ENCODE measurements at places on chromosomes 3 and 15.

DNA sequence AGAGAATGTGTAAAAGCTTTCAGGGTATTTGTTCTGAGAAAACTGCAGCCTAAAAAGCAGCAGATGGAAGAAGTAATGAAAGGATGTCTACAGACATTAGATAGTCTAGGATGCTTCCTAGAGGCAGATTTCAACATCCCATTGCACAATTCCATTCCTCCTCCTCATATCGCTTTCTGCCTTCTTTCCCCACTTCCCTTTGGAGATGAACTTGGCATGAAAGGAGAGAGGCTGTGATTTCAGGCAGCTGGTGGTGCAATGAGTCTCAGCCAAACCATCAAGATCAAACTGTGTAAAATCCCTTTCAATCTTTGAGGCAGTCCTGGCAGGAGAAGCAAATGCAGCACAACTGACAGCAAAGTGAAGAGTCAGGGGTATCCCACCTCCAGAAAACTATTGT, 438.7 kb upstream of the KCNMB2 start:
- H3K4me1 ChIP-seq = peaks cover 33% of the 10 kb centered on the region
- peaks cover 10% of the 10 kb centered on the region for H3K36me3 ChIP-seq
- DNase-seq = no peak
- H3K4me3 ChIP-seq = no peak overlapping the region
- no peaks in the 10 kb centered on the region for H3K27me3 ChIP-seq

DNA sequence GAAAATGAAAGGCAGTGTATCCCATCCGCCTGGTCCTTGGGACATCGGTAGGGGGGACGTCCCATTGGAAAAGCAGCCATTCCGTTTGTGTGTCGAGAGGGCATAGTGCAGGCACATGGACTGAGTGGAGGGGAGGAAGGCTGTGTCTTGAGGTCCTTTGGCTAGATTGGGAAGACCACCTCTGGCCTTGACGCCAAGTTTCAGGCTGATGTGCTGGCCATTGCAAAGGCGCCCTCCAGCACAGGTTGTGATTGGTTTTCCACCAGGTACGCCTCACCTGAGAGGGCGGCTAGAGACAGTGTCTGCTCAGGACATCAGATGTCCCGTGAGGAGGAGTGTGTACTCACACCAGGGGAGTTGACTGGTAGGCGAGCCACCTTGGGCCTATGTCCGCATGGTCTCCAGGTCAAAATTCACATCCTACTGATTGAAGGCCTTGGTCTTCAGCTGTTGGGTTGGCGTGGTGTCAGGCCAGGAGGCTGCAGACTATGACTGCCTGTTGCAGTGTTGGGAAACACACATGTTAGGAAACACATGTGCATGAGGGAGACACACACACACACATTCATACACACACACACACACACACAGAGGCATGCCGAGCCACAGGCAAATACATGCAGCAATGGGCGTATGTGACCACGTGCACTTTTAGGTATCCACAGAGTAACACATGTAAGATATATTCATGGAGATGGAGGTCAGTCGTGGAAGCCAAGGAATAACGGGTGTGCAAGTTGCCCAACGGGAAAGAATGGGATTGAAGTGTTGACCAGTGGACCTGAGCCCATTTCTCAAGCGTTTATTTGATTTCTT, 98.4 kb downstream of the SNRPN start:
- no peak overlapping the region for H3K27ac ChIP-seq
- DNase-seq = peak; percentile 54
- H3K4me1 ChIP-seq = no peaks in the 10 kb centered on the region
- H3K27me3 ChIP-seq = no peaks in the 10 kb centered on the region
- H3K36me3 ChIP-seq = peaks cover 87% of the 10 kb centered on the region

GRCh38 chr3:120093119-120093910, 932 bp downstream of the GSK3B start:
- no peak overlapping the region for H3K27ac ChIP-seq
- peaks cover 17% of the 10 kb centered on the region for H3K36me3 ChIP-seq
- no peak for DNase-seq
- H3K4me1 ChIP-seq = peaks cover 17% of the 10 kb centered on the region
- H3K4me3 ChIP-seq = no peak overlapping the region
- H3K27me3 ChIP-seq = no peaks in the 10 kb centered on the region

- H3K4me3 ChIP-seq = no peak overlapping the region
- H3K4me1 ChIP-seq = peaks cover 8% of the 10 kb centered on the region
- H3K36me3 ChIP-seq = no peaks in the 10 kb centered on the region
These were observed 119.0 kb upstream of the RASGRP1 start for GRCh38 chr15:38683382-38684242.

DNA sequence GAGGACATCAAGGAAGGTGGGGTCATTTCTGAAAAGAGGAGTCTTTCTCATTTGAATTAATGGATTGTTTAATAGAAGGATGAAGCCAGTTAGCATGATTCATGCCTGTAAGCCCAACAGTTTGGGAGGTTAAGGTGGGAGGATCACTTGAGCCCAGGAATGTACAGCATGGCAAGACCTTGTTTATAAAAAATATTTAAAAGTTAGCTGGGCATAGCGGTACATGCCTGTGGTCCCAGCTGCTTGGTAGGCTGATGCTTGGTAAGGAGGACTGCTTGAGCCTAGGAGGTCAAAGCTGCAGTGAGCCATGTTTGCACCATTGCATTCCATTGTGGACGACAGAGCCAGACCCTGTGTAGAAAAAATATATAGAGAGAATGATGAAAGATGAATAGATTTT, 165.5 kb downstream of the ALCAM start:
- no peaks in the 10 kb centered on the region for H3K27me3 ChIP-seq
- H3K4me3 ChIP-seq = no peak overlapping the region
- no peak overlapping the region for H3K27ac ChIP-seq

- H3K36me3 ChIP-seq = peaks cover 9% of the 10 kb centered on the region
- H3K4me3 ChIP-seq = no peak overlapping the region
- H3K27ac ChIP-seq = no peak overlapping the region
- DNase-seq = no peak
- peaks cover 11% of the 10 kb centered on the region for H3K4me1 ChIP-seq
These were observed 63.0 kb downstream of the CPN2 start for GRCh38 chr3:194287977-194288706.

DNA sequence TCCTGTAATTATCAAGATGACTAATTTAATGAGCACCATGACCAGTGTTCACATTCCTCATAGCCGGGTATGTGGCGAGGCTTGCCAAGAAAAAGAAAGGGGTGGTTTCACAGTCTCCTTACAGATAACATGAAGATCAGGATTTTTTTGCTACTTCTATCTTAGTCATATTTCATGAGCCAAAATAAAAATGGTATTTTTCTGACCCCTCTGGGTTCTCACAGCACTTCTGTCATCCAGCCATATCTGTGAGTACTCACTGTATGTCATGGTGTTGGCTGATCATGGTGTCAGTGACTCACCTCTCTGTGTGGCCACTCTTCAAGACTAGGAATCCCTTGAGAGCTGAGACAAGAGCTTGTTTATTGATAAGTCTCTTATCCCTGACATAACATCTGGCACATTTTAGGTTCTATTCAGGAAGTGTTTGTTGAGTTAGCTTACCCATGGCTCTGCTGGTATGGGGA, 130.5 kb upstream of the LMCD1 start:
- peaks cover 6% of the 10 kb centered on the region for H3K27me3 ChIP-seq
- no peak for DNase-seq
- H3K36me3 ChIP-seq = no peaks in the 10 kb centered on the region
- H3K27ac ChIP-seq = no peak overlapping the region
- H3K4me1 ChIP-seq = peaks cover 3% of the 10 kb centered on the region
- no peak overlapping the region for H3K4me3 ChIP-seq

GRCh38 chr3:130392266-130392665, 46.8 kb downstream of the COL6A5 start:
- DNase-seq = no peak
- no peaks in the 10 kb centered on the region for H3K27me3 ChIP-seq
- H3K4me3 ChIP-seq = no peak overlapping the region
- H3K4me1 ChIP-seq = no peaks in the 10 kb centered on the region

DNA sequence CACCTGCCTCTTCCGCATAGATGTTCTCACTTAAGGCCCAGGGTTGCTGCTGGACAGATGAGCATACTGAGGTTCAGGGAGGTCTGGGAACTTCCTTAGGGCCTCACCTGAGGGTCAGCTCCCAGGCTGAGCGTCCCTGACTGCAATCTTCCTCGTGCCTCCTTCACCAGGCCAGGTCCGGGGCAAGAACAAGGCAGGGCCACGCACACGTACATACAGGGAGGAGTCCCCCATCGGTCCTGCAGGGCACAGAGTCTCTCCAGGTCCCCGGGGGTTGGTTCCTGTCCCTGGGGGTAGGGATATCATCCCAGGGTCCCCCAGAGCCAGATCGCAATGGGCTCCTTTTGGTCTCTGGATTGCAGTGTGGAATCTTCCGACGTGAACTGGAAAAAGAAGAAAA, 130.1 kb downstream of the LRRK1 start:
- DNase-seq = peak; percentile 56
- no peaks in the 10 kb centered on the region for H3K36me3 ChIP-seq
- peaks cover 4% of the 10 kb centered on the region for H3K27me3 ChIP-seq
- no peak overlapping the region for H3K27ac ChIP-seq

- DNase-seq = no peak
- H3K4me1 ChIP-seq = no peaks in the 10 kb centered on the region
- H3K4me3 ChIP-seq = no peak overlapping the region
These were observed 184.0 kb downstream of the EBLN2 start for GRCh38 chr3:73245459-73245858.

DNA sequence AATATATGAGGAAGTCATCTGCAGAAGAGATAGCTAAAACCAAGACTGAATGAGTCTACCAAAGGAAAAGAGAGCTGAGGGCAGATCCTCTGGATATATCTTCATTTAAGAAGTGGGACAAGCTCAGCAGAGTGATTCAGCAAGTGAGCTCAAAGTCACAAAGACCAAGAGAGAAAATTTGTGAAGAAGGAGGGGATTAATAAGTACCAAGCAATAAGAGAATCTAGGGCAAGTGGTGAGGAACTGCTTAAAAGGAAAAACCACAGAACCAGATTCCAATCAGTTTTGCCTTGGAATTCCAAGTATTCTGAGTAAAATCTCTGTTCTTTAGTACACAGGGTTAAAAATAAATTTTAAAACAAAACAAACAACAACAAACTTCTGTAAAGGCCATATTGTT, 3.6 kb downstream of the EHHADH start:
- no peak for DNase-seq
- H3K4me3 ChIP-seq = no peak overlapping the region
- H3K36me3 ChIP-seq = no peaks in the 10 kb centered on the region
- H3K27me3 ChIP-seq = no peaks in the 10 kb centered on the region
- no peak overlapping the region for H3K27ac ChIP-seq

DNA sequence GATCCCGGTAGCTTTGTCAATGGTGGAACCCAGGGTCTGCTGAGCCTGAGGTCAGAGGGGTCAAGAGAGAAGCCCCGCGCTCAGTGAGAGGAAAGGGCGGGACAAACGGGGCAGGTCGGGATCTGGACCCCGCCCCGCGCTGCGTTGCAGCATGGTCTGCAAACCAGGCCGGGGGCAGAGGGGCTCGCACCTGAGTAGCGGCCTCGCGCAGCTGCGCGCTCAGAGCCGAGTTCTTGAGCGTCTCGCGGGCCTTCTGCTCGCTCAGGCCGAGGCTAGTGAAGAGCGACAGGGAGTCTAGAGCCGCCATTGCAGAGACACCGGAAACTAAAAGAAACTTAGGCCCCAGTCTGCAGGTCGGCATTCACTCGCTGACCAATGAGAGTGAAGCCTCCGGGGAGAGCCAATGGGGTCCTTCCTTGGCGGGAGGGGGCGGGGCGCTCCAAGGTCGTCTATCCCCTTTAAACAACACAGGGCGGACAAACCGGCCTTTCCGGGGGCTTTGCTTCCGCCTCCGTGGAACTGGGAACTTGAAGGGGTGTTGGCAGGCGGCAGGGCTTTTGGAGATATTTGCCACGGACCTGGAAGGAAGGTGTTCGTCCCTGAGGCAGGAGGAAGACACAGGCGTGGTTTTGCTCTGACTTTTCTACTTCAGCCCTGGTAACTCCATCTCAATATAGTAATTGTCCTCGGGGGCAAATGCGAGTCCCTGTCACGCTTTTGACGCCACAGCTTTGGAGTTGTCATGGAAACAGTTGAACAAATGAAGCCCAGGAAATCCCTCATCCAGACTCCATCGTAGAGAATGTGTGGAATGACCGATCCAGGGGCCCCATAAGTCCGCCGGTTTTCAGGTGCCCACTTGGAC, at the start of gene QARS1:
TSS of gene QARS1 (minus strand) at position 331 of the 865 bp plus-strand sequence. CDS start at position 307, 24 bp downstream.
- H3K27me3 ChIP-seq = no peaks in the 10 kb centered on the region
- H3K36me3 ChIP-seq = peaks cover 12% of the 10 kb centered on the region
- H3K4me3 ChIP-seq = peak within 1 kb of the TSS; percentile 95
- peak within 1 kb of the TSS; percentile 98 for H3K27ac ChIP-seq
- DNase-seq = peak; percentile 90
- H3K4me1 ChIP-seq = peaks cover 12% of the 10 kb centered on the region
